Naive B cell (primary cell): ENCODE measurements at places on chromosomes 4 and X.

- no peak for DNase-seq
Measured at GRCh38 chrX:13377550-13377934, 57.7 kb upstream of the ATXN3L start.

DNA sequence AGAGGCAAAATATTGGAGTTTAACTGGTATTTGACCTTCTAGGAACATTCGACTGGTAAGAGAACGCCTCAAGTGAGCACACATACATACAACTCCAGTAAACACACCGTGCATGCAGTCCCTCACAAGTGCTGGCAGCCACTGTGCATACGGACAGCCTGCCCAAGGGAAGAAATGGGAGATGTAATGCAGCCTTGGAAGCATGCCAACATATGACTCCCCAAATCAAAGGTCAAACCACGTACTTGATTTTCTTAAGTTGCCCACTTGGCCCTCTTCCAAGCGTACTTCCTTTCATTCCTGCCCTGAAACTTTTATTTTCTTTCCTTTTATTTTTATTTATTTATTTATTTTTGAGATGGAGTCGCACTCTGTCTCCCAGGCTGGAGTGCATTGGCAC is 206.6 kb downstream of the SPRY1 start:
- no peak for DNase-seq

DNA sequence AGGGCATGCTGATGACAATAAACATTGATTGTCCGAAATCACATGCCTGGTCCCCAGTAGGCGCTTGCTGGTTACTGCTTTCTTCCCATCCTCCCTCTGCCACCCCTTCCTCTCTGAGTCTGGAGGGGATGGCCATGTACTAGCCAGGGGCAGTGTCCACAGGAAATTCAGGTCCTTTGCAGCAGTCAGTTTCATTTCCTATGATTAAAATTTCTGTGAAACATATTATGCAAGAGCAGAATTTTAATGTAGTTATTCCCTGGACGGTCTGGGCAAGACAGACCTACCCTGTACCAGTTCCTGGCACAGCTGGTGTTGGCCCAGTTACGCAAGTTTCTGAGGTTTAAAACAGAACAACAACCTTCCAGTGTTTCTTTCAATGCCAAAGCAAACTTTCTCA is 28.2 kb upstream of the TLR2 start:
- DNase-seq: no peak

- no peak for DNase-seq
Measured at GRCh38 chrX:33416273-33416805, 205.0 kb upstream of the DMD start.

DNA sequence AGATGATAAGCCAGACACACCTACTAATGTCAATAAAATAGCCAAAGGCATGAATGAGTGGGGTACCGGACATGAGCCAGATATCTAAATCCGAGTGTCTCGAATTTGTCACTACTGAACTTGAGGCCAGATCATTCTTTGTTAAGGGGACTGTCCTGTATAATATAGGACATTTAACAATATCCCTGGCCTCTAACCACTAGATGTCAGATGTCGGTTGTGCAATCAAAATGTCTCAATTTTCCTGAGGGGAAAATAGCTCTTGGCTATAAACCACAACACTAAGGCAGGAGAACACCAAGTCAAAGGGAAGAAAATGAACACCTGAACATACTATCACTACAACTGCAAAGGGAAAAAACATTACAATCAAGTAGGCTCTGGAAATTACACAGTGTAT is 154.5 kb downstream of the GPM6A start:
- DNase-seq: no peak

DNA sequence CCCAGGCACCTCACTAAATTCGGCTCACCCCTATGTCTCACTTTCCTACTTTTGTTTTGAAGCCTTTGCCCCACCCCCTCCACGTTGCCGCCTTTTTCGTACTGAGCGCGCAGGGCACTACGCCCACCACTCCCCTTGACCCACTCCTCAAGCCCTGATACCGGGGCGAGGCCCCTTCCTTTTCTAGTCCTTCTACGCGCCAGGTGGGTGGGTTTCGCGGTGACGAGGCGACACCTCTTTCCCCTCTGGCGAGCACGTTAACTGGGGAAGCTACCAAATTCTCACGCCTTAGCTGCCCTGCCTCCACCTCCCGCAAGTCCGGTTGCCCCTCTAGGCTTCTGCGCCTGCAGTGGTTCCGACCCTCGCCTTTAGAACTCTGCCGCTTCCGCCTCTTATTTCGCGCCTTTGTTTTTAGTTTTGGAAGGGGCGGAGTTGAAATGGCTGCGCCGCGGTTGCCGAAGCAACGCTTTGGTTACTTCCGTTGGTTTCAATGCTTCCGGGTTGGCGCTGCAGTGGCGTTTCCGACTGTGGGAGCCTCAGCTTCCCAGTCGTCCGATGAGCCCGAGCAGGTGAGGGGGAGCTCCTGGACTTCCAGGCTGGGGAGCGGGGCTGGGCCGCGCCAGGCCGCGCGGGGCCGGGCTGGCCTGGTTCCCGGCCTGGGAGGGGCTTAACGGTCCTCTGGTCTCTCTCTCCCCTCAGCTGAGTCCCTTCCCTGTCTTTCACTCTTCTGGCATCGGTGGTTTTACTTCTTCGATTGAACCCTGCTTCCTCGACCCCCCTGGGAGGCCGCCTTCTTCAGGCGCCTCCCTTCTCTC is at the start of gene SLC25A14:
SLC25A14 (plus strand) TSS at position 512 of the 815 bp plus-strand sequence. CDS start 360 bp downstream, outside the sequence.
- DNase-seq: peak; percentile 65

GRCh38 chr4:47187608-47188007 is 156.2 kb downstream of the GABRB1 start:
- no peak for DNase-seq
